IMR-90 (cell line): ENCODE measurements at places on chromosomes 11 and 22. TPM values are rescaled to one million over a fixed set of nuclear protein-coding genes. Genes with fewer than 3 reads are reported as not detected.

- no peak overlapping the region for H3K27ac ChIP-seq
- peaks cover 11% of the 10 kb centered on the region for H3K27me3 ChIP-seq
- DNase-seq, result no peak
Measured at GRCh38 chr11:117647872-117648271, 149.1 kb downstream of the DSCAML1 start.

The OR52A1 gene
- not detected in 2 replicates for polyA plus RNA-seq

DNA sequence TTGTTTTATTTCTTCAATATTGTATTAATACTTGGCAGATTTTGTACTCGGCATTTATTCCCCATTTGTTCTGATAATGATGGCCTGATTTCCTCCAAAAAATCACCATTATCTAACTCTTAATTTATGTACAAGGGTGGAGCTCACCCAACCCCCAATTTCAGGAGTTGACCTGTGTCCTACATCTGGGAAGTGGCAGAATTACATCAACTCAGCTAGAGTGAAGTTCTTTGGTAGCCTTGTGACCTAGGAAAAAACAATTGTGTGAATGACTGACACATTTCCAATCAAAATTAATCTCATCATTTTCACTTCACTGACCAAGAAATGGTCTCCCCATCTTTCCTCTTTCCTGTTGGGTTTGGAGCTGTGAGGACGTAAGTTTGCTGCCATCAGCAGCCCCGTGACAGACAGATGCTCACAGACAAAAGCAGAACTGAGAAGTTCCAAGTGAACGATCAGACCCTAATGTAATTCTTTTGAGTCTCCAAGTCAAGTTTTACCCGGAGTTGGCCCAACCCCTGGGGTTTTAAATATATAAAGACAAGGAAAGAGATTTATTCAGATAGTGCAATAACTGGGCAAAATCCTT is 16.6 kb upstream of the MS4A6E start:
- no peaks in the 10 kb centered on the region for H3K36me3 ChIP-seq
- DNase-seq, result no peak
- no peaks in the 10 kb centered on the region for H3K27me3 ChIP-seq
- H3K4me3 ChIP-seq, result no peak overlapping the region
- H3K4me1 ChIP-seq, result no peaks in the 10 kb centered on the region

The PHOX2A gene
- polyA plus RNA-seq, result not detected in 2 replicates

DNA sequence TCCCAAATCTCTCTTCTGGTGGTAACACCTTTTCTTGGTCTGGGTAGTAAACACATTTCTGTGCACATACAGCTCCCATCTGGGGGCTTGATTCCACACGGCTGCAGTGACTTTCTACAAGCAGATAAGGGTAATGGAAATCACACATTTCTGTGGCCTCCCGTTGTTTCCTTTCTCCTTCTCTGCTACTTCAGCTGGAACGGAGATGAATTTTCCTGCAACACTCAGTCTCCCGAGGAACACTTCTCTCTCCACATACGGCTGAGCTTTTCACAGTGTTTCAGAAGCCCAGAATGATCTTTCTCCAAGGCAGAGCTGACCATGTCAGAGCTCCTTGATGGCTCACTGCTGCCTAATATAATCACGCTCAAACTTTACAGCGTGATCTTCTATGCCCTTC is 364.3 kb upstream of the NARS2 start:
- H3K4me1 ChIP-seq, result no peaks in the 10 kb centered on the region
- H3K36me3 ChIP-seq, result no peaks in the 10 kb centered on the region
- no peak overlapping the region for H3K27ac ChIP-seq
- no peak overlapping the region for H3K4me3 ChIP-seq
- no peaks in the 10 kb centered on the region for H3K27me3 ChIP-seq

- H3K4me3 ChIP-seq, result no peak overlapping the region
- DNase-seq, result peak; percentile 64
- H3K27me3 ChIP-seq, result no peaks in the 10 kb centered on the region
Measured at GRCh38 chr11:57249384-57250319, 12.6 kb upstream of the APLNR start.

The IL18 gene
- 0.89 and 0.96 TPM in 2 replicates for polyA plus RNA-seq

- DNase-seq, result no peak
- peaks cover 71% of the 10 kb centered on the region for H3K36me3 ChIP-seq
- no peak overlapping the region for H3K4me3 ChIP-seq
- no peaks in the 10 kb centered on the region for H3K4me1 ChIP-seq
- no peaks in the 10 kb centered on the region for H3K27me3 ChIP-seq
- no peak overlapping the region for H3K27ac ChIP-seq
Measured at GRCh38 chr11:71473793-71474080, 20.7 kb downstream of the NADSYN1 start.

DNA sequence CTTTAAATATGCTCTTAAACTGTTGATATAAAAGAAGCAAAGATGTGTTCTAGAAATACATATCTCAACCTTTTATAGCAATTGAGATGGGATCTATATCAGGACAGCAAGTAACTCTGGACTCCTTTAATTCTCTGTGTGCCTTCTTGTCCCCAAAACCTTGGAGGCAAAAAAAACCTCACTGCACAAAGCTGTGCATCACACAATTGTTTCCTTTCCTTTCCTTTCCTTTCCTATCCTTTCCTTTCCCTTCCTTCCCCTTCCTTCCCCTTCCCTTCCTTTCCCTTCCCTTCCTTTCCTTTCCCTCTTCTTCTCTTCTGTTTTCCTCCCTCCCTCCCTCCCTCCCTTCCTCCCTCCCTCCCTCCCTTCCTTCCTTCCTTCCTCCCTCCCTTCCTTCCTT is 9.5 kb upstream of the TTC12 start:
- no peaks in the 10 kb centered on the region for H3K4me1 ChIP-seq
- no peak overlapping the region for H3K27ac ChIP-seq
- no peaks in the 10 kb centered on the region for H3K36me3 ChIP-seq
- H3K27me3 ChIP-seq, result peaks cover 3% of the 10 kb centered on the region; the same call in 1 of the 2 replicates
- no peak for DNase-seq

The TMEM132A gene
- polyA plus RNA-seq, result 64.2 and 74.8 TPM in 2 replicates

DNA sequence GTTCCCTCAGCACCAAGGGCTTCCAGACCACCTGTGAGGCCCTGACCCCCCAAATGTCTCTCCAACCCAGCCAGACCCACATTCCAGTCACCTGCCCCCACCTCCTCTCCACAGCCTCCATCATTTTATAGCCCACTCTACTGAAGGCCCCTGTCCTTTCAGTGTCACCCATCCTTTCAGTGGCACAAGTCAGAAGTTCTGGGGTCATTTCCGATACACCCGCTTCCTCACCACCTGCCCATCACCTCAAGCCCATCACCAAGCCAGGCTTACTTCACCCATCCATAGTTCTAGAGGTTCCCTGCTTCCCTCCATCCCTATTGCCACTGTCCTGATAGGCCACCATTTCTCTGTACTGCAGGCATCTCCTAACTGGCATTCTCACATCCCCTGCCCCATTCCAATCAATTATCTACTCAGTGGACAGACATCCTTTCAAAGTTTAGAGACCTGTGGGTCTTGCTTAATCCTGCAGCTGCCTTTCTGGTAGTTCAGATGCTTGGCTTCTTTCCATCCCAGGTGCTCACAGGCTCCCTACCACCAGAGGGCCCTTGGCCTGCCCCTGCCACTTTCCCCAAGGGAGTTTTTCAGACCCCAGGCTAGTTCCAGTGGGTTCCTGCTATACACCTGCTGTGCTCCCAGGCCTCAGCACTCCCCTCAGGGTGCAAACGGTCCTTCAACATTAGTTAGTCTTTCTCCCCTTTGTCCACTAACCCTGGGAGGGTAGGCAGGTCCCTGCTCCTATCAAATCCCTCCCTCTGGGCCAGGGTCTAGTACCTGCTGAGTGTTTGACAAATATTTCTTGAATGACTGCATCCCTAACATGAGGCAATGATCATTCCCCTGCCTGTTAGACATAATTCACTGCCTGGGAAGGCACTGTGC is 7.6 kb downstream of the KCNQ1OT1 start:
- no peak for DNase-seq
- H3K4me3 ChIP-seq, result no peak overlapping the region
- no peaks in the 10 kb centered on the region; the same call in 1 of the 2 replicates for H3K27me3 ChIP-seq

The SCGB1D1 gene
- polyA plus RNA-seq, result not detected in 2 replicates

- H3K27ac ChIP-seq, result no peak overlapping the region
- peaks cover 20% of the 10 kb centered on the region for H3K27me3 ChIP-seq
- H3K4me3 ChIP-seq, result no peak overlapping the region
- DNase-seq, result no peak
- H3K4me1 ChIP-seq, result peaks cover 15% of the 10 kb centered on the region; the same call in 1 of the 2 replicates
Measured at GRCh38 chr11:73229896-73230875, 12.1 kb downstream of the P2RY2 start.

DNA sequence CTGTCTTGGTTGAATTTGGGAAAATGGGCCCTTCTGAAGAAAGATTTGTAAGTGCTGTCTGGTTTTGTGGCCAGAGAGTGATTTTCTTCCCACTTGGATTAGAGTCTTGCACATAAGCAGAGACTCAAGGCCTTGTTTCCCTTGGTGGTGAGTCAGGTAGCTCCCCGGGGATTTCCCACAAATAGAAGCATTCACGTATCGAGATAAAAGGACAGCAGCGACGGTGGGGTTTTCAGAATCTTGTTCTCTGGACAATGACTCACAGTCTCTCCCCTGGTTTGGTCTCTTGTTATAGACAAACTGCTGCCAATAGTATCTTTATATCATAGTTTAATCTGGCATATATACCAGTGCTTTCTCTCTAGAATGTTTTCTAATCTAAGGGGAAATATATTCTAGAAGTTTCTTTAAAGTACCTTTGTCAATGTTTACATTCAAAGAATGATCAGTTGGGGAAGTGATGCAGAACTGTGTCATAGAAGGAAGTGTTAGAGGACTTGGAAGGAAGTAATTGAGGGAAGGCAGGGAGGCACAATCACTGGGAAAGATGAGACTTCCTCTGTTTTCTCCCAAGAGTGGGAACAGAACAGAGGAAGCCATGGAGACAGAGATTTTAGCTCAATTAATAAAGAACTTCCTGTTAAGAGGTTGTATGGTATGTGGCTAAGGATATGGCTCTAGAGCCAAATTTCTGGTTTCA is 18.1 kb downstream of the POLA2 start:
- H3K27me3 ChIP-seq, result no peaks in the 10 kb centered on the region
- peaks cover 23% of the 10 kb centered on the region for H3K4me1 ChIP-seq
- peak overlapping the region; percentile 41 for H3K27ac ChIP-seq
- peak; percentile 99 for DNase-seq

GRCh38 chr11:63915961-63916836 is 765 bp downstream of the RCOR2 start:
- H3K27ac ChIP-seq, result no peak overlapping the region
- peak overlapping the region; percentile 36 for H3K4me3 ChIP-seq
- H3K4me1 ChIP-seq, result peaks cover 31% of the 10 kb centered on the region

The TSG101 gene
- polyA plus RNA-seq, result 108 and 113 TPM in 2 replicates

GRCh38 chr11:113675565-113675964 is 30.5 kb downstream of the TMPRSS5 start:
- no peak overlapping the region for H3K27ac ChIP-seq
- H3K4me1 ChIP-seq, result no peaks in the 10 kb centered on the region; the same call in 1 of the 2 replicates
- no peak overlapping the region for H3K4me3 ChIP-seq

GRCh38 chr22:33321466-33321865 is 263.3 kb upstream of the SYN3 start:
- no peak overlapping the region for H3K4me3 ChIP-seq
- no peak for DNase-seq
- H3K4me1 ChIP-seq, result no peaks in the 10 kb centered on the region
- no peak overlapping the region for H3K27ac ChIP-seq
- no peaks in the 10 kb centered on the region for H3K27me3 ChIP-seq

DNA sequence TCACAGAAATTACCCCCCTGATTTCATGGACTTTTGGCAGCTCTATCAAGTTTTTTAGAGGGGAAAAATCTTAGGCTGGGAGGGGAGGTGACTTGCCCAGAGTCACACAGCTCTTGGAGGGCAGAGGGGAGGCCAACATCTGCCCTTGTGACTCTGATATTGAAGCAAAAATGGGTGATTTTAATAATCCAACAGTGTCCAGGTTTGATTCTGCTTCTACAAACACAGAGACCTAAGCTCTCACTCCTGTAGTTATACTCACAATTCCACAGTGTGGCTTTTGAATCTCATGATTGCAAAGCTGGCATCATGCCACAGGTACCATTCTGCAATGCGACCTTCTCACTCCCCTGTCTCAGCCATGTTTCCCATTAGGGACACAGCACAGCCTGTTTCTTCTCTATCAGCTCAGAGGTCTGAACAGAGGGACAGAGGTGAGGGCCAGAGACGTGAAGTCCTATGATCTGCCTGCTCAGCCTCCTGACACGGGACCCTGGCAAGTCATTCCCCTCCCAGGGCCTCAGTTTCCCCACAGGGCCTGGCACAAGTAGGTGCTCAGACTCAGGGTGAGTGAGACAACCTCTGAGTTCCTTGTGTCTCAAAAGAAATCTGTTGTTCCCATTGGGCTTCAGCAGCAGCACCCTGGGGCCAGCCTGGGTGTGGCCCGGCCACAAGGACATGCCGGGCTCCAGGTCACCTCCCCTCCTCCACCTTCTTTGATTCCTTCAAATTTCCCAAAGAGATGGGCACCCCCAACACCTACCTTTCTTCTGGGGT is 766 bp downstream of the APOL2 start:
- peak overlapping the region; percentile 65 for H3K4me3 ChIP-seq
- peaks cover 19% of the 10 kb centered on the region for H3K4me1 ChIP-seq
- H3K27ac ChIP-seq, result peak overlapping the region; percentile 73
- no peak for DNase-seq

The TMPRSS4 gene
- not detected in 2 replicates for polyA plus RNA-seq

GRCh38 chr22:40635043-40635939 is 1.2 kb downstream of the MRTFA start:
- H3K36me3 ChIP-seq, result no peaks in the 10 kb centered on the region
- peak overlapping the region; percentile 95 for H3K27ac ChIP-seq
- H3K4me3 ChIP-seq, result peak overlapping the region; percentile 69
- DNase-seq, result peak; percentile 60

The OR1S2 gene
- not detected in 2 replicates for polyA plus RNA-seq

The SESN3 gene
- polyA plus RNA-seq, result 1.3 and 2.0 TPM in 2 replicates

DNA sequence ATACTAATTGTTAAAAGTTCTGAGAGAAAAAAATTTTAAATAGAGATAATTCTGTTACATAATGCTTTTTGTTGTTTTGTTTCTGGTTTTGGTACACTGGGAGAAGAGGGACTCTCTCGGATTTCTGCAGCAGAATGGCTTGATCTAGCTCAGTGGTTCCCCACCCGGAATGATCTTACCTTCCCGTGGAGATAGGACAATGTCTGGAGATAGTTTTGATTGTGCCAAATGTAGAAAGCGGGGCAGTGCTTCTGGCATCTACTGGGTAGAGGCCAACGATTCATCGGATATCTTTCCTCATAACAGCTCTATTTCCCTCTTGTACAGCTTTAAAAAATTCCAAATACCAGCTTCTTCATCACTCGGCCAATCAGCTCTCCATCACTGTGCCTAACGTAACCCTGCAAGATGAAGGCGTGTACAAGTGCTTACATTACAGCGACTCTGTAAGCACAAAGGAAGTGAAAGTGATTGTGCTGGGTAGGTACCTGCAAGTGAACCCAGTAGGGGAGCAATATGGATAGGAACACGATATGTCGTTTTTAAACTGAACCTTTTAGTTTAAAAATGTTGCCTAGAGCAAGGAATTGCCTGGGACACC is 13.2 kb downstream of the CRTAM start:
- no peak overlapping the region for H3K27ac ChIP-seq
- no peaks in the 10 kb centered on the region for H3K27me3 ChIP-seq
- H3K4me3 ChIP-seq, result no peak overlapping the region
